Inflammatory macrophage (primary cell): ENCODE measurements at places on chromosomes 3 and 15.
A peak's percentile ranks its signal among the peaks of the same experiment; 100 is the strongest.

GRCh38 chr3:69410301-69410700 lies 24.4 kb upstream of the FRMD4B start:
- DNase-seq = peak; percentile 66

GRCh38 chr3:14561051-14561960 lies 21.2 kb upstream of the GRIP2 start:
- no peak for DNase-seq

GRCh38 chr15:50979041-50979440 lies 70.6 kb downstream of the AP4E1 start:
- DNase-seq = no peak

DNA sequence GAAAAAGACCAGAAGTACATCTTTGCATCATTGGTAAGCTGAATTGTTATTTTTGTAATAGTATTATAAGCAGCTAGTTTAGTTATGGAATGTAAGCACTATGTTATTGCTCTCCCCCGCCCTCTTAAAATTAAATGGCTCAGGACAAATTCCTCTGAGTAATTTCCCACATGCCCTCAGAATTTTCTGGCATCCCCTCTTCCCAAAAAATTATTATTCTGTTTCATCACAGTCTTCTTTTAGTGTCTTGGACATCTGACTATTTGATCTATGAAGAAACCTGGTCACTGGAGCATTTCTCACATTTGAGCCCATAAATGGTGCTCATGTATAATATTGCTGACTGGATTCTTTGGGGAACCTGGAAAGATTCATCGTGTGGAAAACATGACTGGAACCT lies 68.3 kb downstream of the KLHL25 start:
- no peak for DNase-seq

- DNase-seq = no peak
Measured at GRCh38 chr3:160953686-160954085, 151.5 kb downstream of the B3GALNT1 start.

DNA sequence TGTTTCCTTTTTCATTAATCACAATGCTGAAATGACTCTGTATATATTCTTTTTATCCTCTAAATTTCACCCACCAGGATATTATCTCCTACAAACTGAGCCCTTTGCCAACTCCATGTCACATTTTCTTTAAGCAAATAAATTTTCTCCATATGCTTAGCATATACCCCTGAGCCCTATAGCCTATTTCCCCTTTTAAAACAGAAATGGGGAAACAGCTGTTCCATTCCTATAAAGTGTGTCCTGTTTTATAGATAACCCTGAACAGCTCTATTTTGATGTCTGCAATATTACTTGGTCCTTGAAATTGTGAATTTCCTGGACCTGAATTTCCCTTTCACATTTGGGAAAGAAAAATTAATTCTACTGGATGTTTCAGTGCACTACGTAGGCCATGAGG lies 15.6 kb upstream of the FILIP1L start:
- no peak for DNase-seq

- DNase-seq = no peak
Measured at GRCh38 chr15:55587321-55588069, 650 bp downstream of the PYGO1 start.

- DNase-seq = peak; percentile 57
Measured at GRCh38 chr3:104878395-104878794, 488.3 kb upstream of the ALCAM start.

DNA sequence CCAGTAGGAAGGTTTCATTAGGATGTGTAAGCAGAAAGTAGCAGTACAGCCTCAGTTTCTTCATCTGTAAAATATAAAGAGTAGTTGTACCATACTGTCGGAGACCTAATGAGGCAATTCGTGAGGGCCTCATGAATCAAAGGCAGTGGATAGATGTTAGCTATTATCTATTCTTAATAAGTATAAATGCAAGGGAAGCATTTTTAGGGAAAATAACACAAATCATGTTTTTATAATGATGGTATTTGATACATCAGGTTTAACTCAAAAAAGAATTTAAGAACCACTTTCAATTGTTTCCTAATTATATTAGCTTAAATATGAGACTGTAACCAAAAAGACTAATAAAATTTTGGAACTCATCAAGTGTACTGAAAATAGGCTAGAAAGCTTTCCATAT lies 309.1 kb downstream of the ZBTB20 start:
- DNase-seq = no peak

GRCh38 chr3:78665776-78666469 lies 1101.9 kb downstream of the ROBO1 start:
- DNase-seq = no peak

DNA sequence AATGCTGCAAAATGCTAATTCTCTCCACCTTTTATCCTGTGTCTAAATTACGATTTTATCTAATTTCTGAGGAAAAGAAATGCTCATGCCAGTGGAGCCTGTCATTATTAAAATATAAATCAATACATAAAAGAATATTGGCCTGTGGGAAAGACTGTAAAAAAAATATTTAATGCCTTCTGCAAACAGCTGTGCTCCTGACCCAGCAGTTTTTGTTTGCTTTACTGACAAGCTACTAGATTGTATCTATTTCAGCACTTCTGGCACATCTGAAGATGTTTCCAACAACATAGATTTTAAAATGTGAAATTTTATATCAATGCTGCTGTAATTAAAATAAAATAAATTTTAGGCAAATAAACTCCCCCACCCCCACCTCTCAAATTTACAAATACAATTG lies 493.6 kb upstream of the AGTR1 start:
- DNase-seq = no peak

DNA sequence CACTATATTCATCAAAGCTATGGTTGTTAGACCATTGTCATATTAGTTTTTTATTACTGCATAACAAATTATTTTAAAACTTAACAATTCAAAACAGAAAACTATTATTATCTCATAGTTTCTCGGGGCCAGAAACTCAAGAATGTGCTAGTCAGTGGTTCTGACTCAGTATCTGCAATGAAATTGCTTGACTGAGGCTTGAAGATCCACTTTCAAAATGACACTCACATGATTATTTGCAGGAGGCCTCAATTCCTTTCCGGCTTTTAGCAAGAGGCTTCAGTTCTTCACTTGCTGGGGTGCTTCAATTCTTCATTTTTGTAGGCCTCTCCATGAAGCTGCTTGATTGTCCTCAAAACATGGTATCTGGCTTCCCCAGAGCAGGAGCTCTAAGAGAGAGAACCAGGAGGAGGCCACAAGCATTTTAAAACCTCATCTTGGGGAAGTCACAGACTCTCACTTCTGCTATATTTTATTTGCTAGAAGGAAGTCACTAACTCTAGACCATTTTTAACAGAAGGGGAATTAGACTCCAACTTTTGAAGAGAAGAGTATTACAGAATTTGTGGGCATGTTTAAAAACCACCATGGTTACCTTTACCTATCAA lies 383.7 kb downstream of the MFSD1 start:
- DNase-seq = peak; percentile 45

DNA sequence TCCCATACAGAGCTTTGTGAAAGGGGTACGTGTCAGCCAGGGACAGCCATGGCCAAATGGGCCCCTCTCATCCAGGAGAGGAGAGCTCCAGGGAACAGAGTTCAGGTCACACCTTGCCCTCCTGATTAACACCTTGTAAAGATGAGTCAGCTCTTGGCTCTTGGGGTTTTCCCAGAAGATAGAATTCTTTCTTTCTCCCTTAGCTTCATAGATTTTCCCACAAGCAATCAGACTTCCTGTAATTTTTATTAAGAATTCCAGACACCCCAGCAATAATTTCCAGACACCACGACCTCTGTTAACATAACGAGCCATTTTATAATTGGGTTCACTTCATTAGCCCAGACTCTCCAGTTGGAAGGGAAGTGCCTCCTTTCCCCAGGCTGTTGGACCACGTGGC lies 86.4 kb downstream of the LRTM1 start:
- no peak for DNase-seq

- no peak for DNase-seq
Measured at GRCh38 chr3:192887701-192888100, 30.0 kb downstream of the MB21D2 start.

GRCh38 chr3:14477311-14477935 lies 62.7 kb downstream of the GRIP2 start:
- DNase-seq = no peak

DNA sequence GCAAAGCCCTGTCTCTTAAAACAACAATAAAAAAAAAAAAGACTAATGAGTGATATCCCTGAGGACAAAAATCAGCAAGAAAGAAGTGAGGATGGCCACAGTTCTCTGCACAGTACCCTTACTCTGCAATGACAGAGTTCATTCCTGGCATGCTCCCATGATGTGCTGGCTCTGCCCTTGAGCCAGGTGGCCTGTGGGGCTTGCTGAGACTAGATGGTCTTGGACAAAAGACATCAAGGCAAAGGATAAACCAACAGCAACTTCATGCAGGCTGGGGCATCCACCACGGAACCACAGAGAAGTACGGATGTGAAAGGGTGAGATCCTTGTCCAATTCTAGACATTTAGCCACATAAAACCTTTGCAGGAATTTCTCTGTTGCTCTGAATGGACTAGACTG lies 12.7 kb downstream of the MGLL start:
- no peak for DNase-seq

- DNase-seq = no peak
Measured at GRCh38 chr15:37104424-37104981, 4.2 kb upstream of the MEIS2 start.

DNA sequence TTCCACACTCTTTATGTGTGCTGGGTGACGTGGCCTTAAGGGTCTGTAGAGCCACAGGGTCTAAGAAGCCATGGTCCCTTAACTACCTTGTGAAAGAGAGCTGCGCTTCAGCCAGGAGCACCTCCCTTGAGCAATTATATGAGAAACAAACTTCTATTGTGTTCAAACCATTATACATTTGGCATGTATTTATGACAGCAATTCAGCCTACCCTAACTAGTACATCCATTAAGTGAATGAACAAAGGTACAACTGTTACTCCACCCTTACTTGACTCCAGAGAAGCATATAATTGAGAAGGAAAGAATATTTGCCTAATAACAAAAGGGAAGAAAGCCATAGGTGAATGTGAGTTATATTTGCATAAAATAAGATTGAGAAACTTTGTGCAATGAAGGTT lies 69.8 kb upstream of the BOC start:
- no peak for DNase-seq

- DNase-seq = peak; percentile 23
Measured at GRCh38 chr3:150286390-150287147, 121.5 kb upstream of the TSC22D2 start.

DNA sequence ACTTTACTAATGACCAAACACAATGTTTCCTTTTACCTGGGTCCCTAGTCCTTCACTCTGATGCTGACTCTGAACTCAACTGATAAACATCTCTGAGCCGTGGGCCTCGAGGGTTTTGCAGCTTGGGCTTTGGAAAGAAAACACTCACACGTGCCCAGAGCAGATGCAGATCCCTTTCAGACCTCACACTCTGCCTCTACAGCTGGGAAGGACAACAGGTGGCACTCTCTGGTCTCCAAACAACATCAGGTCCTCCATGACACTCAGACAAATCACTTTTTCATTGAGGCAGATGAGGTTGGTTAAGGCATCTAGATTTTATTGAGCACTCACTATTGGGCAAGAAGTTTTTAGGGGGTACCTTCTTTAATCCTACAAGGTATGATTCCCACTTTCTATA lies 64.7 kb upstream of the NTRK3 start:
- DNase-seq = no peak

DNA sequence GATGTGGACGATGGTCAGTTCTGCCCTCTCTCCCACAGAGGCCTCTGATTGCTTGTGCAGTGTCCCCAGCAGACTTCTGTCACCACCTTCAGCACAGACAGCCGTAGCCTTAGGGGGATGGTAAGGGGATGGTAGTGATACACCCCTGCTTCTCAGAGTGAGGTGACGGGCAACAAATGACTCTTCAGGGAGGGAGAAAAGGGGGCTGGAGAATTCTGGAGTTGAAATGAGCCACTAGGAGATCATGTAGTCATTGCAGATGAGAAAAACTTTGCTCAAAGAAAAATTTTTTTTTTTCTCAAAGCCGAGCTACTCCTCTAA lies 29.6 kb upstream of the TIMP4 start:
- no peak for DNase-seq

GRCh38 chr15:26790118-26790517 lies 17.3 kb upstream of the GABRB3 start:
- DNase-seq = no peak
